ENCODE measurements at places on chromosomes 13 and 19.

- no peak for DNase-seq
Observed at GRCh38 chr13:112140366-112140765, 73.4 kb downstream of the SOX1 start.

DNA sequence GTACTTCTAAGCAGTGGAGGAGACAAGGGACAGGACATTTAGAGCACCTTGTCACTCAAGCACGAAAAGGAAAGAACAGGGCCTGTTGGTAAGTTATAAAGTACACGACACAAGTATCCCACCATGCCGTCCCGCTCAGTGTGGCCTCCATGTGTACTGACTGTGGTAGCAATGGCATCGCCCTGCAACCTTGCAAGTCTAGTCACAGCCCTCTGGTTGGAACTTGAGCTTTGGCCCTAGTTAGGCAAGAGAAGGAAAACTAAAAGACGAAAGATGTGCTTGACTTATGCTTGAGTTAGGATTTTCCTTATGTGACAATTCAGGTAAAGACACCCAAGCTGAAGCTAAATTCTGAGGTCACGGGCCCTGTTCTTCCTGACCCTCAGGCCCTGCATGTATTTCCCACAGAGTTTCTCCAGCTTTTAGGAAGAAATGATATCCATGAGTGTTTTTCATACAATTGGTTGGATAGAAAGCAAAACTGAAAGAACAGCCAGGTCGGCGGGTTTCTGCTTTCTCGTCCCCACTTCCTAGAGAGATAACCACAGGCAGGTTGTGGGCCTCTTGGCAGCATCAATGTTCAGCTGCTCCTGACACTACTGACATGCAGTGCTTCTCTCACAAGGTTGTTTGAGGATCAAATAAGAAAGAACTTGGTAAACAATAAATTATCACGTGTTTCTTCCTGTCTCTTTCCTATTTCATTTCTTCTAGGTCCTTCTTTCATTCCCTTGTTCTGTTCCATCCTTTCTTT is 216.2 kb downstream of the IRS2 start:
- no peak for DNase-seq

- DNase-seq = no peak
Observed at GRCh38 chr13:78630511-78630910, 27.2 kb upstream of the POU4F1 start.

DNA sequence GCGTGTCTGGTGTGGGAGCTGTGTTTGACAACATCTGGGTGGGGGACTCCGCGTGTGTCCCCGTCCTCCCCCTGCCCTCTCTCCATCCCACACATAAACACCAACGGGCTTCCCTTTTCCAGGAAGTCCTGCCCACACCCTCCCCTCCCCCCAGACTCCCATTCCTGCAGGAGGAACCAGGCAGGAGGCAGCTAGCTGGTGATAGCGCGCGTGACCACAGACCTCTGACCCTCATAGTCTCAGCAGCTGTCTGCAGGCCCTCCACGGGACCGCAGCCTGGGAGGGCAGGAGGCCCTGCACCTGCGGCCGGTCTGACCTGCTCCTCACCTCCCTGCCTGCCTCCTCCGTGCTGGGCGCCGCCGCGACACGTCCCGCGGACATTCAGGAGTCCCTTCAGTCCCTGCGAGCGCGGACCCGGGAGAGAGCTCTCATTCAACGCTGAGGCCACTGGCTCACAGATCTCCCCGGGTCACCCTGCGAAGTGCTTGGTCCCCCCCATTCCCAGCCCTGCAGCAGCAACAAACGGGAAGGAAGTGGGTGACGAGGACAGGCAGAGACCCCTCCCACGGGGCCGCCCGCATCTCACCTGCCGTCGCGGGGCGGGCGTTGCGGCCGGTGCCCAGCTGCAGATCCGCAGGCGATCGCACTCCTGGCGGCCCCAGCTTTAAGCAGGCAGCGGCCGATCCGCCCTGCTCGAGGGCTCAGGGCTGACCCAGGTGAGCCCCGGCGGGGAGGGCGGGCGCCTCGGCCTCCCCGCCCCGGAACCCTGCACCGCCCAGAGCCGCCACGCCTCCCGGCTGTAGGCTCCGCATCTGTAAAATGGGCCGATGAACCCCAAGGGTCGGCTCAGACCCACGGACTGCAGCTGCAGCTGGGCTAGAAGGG is 1.1 kb upstream of the ACP5 start:
- no peak for DNase-seq

DNA sequence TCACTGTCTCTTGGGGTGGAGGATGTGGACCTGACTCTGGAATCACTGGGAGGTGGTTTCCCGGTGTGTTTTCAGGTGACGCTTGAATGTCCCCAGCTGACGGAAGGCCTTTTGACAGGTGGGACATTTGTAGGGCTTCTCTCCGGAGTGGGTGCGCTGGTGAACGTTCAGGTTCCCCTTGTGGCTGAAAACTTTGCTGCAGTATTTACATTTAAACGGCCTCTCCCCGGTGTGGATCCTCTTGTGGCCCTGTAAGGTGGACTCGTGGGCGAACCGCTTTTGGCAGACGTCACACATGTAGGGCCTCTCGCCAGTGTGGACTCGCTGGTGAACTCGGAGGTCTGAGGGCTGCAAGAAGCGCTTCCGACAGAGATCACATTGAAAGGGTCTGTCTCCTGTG is 7.8 kb downstream of the ZSCAN5B start:
- no peak for DNase-seq

DNA sequence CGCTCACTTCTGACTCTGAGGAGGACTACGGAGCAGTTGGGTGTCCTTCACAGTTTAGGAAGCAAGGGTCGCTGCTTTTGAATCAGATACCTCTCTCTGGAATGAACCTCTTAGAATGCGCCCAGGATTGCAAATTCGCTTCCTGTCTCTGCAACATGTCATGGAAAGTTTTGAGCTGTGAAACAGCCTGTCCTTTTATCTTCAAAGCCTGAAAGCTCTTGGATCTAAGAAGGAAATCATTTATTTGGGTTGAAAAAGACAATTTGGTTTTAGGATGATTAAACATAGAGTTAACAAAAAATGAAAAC is 134.1 kb downstream of the KATNAL1 start:
- DNase-seq = no peak

GRCh38 chr19:10968527-10969135 is 7.8 kb downstream of the SMARCA4 start:
- DNase-seq = no peak

DNA sequence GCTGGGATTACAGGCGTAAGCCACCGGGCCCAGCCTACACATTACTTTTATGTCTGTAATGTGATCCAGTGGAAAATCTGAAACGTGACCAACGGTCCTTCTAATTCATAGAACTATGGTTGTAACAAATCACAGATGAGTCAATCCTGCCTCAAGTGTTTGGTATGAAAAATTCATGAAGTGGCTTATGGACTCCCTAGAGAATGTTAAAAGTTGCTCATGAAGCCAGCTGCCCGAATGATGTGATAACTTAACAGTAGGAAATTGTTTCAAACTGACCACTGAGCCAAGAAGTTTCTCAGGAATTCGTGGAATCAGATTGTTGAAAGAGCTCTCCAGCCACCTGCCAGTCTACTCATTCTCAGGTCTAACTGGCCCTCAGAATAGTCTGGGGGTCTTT is 59.4 kb upstream of the FARP1 start:
- DNase-seq = peak; percentile 85

DNA sequence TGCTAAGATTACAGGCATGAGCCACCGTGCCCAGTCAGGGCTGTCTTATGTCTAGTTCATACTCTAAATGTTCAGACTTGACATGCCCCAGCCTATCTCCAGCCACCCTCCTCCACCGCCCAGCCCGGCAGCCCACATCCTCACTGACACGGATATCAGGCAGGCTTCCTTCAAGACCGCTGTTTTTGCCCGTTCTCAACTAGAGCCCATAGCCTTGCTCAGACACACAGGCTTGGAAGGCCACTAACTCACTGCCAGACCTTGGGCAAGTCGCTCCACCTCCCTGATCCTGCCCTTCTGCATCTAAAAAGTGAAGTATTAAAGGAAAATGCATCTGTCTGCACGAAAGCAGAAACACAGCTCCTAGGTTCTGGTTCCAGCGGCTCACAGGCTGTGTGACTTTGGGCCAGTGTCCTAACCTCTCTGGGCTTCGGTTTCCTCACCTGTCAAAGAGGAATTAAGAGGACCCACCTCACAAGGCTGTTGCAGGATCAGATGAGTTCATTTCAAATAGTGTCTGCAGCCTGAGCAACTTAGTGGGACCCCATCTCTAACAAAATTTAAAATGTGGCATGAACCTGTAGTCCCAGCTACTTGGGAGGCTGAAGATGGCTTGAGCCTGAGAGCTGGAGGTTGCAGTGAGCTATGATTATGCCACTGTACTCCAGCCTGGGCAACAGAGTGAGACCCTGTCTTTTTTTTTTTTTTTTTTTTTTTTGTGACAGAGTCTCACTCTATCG is 14.5 kb upstream of the CERS4 start:
- DNase-seq = no peak

DNA sequence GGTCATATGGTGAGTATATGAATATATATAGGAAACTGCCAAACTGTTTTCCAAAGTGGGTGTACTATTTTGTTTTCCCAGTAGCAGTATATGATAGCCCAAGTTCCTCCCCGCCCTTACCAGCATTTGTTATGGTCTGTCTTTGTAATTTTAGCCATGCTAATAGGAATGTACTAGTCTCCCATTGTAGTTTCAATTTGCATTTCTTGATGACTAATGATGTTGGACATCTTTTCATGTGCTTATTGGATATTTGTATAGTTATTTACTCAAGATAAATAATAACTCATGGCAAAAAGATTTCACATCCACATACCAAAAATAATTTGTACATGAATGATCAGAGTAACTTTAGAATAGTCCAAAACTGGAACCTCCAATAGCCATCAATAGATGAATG is 75.3 kb upstream of the SERP2 start:
- no peak for DNase-seq

DNA sequence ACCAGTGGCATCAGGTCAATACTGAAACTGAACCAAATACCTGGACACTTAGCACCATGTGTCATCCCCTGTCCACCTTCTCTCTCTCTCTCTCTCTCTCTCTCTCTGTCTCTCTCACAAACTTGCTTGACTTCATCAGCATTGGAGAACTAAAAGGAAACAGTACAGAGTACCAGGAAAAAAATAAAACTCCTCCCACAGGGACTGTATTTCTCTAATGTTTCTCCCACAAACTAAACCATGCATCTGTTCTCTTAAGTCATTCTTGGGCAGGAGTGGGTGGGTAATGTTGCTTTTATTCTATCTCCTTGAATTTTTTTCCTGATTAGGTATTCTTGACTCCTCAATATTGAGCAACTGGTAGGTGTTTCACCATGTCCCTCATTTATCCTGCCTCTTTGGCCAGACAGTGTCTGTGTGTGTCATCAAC is 112.9 kb upstream of the CACNA1A start:
- DNase-seq = no peak

DNA sequence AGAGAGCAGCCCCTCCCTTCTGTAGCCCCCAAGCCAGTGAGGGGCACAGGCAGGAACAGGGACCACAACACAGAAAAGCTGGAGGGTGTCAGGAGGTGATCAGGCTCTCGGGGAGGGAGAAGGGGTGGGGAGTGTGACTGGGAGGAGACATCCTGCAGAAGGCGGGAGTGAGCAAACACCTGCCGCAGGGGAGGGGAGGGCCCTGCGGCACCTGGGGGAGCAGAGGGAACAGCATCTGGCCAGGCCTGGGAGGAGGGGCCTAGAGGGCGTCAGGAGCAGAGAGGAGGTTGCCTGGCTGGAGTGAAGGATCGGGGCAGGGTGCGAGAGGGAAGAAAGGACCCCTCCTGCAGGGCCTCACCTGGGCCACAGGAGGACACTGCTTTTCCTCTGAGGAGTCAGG is 4.2 kb downstream of the KLK3 start:
- DNase-seq = no peak

GRCh38 chr19:48510421-48511268 is 990 bp downstream of the LMTK3 start:
- no peak for DNase-seq

DNA sequence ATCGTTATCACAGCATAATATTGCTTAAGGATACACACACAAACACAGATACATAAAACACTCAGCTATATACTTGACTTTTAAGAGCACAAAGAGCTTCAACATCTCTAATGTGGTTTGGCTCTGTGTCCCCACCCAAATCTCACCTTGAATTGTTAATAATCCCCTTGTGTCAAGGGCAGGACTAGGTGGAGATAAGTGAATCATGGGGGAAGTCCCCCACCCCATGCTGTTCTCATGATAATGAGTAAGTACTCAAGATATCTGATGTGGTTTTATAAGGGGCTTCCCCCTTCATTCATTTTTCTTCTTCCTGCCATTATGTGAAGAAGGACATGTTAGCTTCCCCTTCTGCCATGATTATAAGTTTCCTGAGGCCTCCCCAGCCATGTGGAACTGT is 481.4 kb downstream of the PCDH9 start:
- DNase-seq = no peak

- DNase-seq = no peak
Observed at GRCh38 chr19:51448411-51449016, 9.7 kb downstream of the SIGLEC8 start.

- no peak for DNase-seq
Observed at GRCh38 chr19:31338069-31338776, 11.0 kb downstream of the TSHZ3 start.

DNA sequence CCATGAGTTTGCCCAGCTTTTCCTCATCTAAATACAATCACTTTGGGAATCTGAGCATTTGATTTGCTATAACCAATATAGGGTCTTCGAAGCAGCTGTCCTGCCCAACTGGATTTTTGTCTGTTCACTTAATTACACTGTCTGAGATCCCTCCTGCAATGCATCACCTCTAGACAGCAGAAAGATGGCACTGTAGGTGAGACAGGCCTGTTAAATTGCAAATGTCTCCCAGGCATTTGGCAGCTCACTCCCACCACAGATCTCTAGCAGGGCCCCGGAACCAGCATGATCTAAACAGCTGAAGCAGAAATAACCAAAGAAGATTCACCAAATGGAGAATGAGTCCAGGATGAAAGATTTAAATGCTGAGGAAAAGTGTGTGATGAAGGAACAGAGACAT is 41.9 kb upstream of the SERPINE3 start:
- DNase-seq = no peak

DNA sequence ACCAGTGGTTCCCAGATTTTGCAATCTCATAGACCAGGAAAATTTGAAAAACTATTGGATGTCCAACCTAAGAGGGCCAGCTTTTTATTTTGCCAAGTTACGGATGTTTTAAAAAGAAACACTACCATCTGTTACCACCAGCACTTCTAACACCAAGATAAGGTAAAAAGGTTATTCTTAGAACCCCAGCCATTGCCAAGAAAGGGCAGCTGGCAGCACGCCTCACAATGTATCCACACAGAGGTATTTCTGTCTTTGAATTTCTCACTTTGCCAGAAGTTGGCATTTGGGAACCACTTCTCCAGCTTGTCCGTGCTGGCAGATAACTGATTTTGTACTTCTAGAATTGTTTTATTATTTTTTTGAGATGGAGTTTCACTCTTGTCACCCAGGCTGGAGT is 28.7 kb downstream of the CAPN12 start:
- DNase-seq = no peak

Measured in astrocyte of the cerebellum (primary cell).